ENCODE measurements at places on chromosomes 4 and X. TPM values are rescaled to one million over a fixed set of nuclear protein-coding genes. Genes with fewer than 3 reads are reported as not detected.

GRCh38 chr4:55107054-55107453 is 18.3 kb downstream of the KDR start:
- no peak for DNase-seq

DNA sequence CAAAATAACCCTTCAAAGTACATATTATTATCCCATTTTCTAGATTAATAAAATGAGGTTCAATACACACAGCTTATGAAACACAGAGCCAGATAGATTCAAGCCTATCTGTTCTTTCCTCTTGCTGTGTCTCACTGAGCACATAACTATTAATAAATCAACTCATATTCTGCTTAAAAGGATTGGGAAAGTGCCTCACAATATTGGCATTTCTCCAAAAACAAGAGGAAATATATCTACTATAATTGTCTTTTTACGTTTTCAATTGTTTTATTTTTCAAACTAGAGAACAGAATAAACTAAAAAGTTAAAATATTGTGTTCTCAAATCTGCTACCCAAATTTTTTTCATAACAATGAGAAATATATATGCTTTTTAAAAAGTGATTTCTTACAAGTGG is 15.8 kb downstream of the DCHS2 start:
- DNase-seq: no peak

GRCh38 chrX:28802625-28803024 is 215.4 kb downstream of the IL1RAPL1 start:
- no peak for DNase-seq

The SLC25A6 gene
- total RNA-seq: 161 TPM

DNA sequence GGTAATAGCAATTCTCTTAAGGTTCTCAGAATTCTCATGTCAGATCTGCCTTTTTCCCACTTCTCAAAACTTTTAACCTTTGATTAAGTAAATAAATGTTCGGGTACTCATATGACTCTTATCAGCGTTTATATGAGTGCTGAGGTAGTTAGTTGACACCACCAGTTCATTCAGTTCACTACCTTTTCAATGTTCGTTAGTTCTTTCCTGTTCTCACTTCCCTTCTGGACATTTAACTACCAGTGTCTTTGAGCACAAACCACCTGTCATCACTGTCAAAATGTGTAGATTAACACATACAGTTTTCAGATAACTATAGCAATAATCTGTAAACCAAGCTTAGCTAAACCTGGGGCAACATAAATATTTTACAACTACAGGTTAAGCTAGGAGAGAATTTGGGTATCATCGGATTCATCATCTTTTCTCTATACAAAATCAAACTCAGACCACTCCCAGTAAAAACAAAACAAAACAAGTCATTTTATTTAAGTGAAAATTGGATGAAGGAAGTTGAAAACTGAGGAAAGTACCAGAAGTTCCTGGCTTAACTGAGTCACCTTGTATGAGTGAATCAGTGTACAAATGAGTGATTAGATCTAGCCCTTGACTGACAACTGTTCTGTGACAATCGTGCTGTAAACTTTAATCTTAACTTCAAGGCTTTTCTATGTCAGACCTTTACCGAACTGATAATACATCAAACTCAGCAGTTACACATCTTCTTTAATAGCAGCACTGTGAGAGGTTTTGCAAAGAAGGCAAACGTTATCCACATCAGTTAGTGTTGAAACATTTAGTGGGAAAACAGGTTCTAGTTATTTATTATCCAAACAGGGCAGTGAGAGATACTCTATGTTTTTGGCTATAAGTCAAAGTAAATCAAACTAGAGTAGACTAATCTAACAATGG is 41.9 kb downstream of the ARHGEF38 start:
- no peak for DNase-seq
